ENCODE measurements at places on chromosomes 6 and 20.

DNA sequence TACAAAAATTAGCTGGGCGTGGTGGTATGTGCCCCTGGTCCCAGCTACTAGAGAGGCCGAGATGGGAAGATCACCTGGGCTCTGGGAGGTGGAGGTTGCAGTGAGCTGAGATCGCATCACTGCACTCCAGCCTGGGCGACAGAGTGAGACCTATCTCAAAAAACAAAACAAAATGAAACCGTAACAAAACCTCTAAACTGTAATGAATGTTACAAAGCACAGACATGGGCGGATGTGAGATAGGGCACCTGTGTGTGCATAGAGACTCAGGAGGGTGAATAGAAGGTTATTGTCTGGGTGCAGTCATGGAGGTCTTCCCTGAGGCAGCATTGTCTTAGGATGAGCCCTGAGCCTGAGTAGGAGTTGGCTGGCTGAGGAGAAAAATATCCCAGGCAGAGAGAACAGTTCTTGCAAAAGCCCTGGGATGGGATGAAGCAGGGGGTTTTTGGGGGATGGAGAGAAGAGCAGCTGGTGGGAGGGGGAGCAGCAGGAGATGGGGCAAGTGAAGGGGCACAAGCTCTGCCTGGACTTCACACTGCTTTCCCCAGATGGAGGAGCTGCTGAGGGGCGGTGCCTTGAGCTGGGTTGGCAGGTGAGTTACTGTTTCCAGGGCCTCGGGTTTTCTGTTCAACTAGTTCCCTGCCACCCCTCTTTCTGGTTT lies 5.2 kb downstream of the BCAS4 start:
- DNase-seq: no peak

DNA sequence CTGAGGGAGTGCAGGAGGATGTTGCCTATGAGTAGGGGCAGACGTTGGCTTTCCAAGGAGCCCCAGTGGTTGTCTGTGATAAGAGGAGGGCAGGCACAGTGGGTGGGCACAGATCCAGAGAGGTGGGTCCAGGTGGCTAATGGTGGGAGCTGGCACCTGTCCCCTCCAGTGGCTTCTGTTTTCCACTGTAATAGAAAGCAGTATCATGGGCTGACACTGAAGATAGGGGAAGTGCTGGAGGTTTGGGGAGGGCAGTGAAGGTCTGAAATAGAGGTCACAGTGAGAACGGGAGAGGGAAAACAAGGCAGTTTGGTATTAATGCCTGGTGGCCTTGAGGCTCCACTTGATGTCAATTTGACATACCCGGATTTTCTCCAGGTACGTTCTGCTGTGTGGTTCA lies 10.5 kb upstream of the TXNDC5 start:
- peak; percentile 17 for DNase-seq

- DNase-seq: no peak
Measured at GRCh38 chr6:125829433-125829832, 38.7 kb downstream of the NCOA7 start.

DNA sequence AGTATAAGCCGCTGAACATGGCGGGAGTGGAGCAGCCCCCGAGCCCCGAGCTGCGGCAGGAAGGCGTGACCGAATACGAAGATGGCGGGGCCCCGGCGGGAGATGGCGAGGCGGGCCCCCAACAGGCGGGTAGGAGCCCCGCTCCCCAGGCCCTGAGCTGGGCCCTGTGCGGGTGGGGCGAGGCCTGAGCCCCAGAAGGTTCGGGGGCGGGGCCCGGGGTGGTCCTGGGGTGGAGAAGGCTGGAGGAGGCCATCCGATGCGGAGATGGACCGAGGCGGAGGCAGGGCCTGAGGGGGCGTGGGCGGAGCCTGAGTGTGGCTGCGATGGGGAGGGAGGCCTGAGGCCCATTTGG lies 7.1 kb downstream of the L3MBTL1 start:
- DNase-seq: peak; percentile 37

- DNase-seq: no peak
Measured at GRCh38 chr20:32682508-32682987, 8.8 kb upstream of the C20orf203 start.

GRCh38 chr20:25011261-25011660 lies 18.7 kb upstream of the APMAP start:
- DNase-seq: no peak

All from NCI-H1105 treated with DMSO at 0.1 percent for 48 hours (cell line).